ENCODE measurements at places on chromosomes 12 and 14.

- DNase-seq = no peak
Observed at GRCh38 chr12:28086521-28087155, 103.6 kb upstream of the CCDC91 start.

DNA sequence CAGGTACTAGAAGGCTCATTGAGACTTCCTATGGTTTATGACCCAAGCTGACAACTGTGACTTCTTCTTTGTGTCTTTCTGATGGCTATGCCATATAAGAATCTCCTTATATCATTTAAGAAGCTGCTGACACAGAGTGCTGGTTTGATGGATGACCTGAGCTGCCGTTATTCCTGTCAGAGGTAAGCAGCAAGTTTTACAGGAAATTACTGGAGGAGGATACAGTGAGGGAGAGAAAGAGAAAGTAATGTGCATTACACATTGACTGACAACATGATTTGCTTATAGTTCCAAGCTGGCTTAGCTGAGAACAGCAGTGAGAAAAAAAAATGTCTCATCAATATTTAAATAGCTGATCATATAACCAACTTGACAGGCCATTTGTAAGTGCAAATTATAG lies 981.4 kb downstream of the FSCB start:
- DNase-seq = no peak

DNA sequence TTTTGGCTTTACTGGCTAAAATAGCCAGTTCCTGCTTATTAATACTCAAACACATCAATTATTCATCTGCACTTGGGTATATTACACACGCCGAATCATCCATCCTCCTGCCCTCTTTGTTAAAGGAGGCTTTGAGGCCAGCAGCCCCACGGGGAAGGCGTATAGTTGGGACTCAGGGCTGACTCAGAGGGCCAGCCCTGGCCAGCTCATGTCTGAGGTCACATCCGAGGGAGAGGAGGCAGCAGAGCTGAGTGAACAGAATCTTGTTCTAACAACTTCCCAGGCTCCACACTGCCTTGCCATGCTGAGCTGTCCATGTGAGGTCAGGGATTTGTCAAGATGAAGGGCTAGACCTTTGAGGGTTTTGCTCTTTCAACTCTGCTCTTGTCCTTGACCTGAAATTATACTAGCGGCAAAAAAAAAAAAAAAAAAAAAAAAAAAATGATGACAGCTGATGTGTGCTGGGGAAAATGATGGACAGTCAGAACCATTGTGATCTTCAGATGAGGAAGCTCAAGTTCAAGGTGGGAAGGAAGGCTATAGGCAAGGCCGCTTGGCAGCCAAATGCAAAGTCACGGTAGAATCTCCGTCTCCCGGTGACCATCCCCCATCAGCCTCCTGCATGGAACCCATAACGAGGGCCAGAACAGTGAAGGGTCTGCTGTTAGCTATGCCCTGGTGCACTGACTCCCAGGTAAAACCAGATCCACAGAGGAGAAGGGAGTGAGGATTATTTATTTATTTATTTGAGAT lies 12.5 kb upstream of the MARK3 start:
- no peak for DNase-seq

DNA sequence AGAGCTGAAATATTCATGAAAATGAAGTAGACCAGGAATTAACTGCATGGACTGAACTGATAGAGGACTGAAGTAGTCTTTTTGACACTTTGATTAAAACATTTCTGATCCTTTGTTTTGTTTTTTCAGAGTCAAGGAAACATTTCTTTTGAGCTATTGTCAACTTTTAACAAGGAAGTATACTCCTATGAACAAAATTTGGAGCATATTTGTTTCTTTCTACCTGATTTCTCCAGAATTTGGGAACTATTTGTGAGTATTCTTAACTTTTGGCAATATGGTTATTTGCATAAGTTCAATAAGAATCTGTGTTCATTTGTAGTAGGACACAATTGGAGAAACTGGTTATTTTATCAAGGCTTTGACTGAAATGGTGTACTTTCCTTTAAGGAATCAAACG lies 71.3 kb upstream of the HECTD1 start:
- DNase-seq = no peak

DNA sequence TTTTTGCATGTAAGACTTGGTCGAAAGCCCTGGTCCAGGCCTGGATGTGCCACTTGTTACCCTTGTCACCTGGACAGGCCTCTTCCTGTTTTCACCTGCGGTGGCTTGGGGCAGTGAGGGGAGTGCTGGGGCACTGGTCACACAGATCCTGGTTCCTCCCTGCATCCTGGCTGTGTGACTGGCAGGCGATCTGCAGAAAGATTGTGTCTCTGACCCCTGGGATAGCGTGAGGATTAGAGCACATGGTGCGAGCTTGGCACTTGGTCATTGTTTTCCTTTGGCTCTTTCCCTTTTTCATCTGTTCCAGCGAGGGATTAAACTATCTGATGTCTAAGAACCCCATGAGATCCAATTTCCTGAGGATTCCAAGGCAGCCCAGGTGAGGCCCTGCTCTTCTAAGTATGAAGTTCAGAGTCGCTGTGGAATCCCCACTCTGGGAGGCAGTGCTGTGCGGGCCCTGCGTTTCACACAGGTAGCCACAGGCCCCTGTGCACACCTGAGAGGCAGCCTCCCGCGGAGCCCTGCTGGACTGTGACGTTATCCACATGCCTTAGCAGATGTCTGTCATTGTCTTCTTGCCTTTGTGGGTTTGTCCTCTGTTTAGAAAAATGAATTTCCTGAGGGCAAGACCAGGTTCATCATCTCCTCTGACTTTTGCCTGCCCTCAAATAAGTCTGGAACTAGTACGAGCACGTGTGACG lies 288.4 kb downstream of the CACNA1C start:
- DNase-seq = no peak

GRCh38 chr12:113161415-113162016 lies 12.0 kb downstream of the CFAP73 start:
- no peak for DNase-seq

DNA sequence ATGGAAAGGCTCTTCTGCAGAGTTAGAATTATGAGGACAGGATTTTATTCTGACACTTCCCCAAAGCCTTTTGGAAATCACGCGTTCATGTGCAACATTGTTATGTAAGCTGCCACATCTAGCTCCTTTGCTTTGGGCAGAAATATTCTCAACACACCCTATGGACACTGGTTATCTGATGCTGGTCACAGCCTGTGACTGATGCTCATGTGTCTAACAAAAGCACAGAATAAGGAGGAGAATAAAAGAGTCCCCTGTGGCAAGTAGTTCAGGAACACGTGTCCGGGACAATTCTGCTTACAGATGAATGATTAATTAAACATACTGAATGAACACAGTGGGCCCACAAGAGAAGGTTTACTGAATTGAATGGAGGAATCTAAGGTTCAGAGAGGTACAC lies 22.1 kb downstream of the FOXN3 start:
- no peak for DNase-seq

DNA sequence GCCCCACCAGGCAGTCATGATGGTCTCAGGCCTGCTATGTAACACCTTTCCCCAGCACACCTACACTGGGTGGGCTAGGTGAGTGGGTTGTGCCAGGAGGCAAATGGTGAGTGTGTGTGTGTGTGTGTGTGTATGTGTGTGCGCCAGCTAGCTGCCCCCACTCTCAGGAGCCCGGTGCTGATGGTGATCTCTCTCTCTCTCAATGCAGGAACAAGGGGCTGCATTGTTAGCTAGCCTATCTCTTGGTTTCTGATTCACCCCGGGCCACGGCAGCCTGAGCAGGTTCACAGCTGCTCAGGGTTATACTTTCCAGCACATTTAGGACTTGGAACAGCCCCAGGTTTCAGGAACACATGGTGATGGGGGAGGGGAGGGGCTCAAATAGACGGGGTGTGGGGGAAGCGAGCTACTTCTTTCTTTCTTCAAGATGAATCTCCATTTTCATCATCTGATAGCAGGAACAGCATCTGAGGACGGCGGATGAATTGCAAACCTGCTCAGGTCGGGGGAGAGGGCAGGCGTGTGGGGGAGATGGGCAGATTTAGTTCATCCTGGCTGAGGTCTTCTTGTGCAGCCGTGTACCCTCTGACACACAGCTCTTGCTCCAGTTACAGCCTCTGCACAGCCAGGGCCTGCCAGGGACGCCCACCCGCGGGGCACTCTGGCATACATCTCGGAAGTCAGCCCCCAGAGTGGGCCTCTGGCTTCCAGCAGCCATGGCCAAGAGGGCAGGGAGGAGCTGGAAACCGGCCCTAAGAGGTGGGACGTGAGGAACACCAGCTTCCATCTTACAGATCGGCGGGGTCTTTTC lies 137.6 kb downstream of the ZFP36L1 start:
- DNase-seq = no peak

DNA sequence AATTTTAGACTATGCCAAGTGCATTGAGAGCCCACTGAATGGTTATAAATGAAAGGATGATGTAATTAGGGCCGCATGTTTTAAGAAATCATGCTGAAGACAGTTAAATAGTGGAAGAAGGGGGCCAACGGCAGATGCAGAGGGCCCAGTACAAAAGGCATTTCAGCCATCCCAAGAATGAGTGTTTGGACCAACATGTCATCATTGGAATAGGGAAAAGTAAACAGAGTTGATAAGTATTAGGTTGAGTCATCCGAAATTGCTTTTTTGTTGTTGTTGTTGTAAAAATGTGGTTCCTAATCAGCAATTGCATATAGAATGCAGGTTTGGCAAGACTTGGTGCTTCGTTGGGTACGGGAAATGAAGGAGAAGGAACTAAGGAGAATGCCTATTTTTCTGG lies 29.5 kb downstream of the BMP4 start:
- DNase-seq = no peak

GRCh38 chr14:95421741-95422140 lies 94.7 kb downstream of the SYNE3 start:
- no peak for DNase-seq

DNA sequence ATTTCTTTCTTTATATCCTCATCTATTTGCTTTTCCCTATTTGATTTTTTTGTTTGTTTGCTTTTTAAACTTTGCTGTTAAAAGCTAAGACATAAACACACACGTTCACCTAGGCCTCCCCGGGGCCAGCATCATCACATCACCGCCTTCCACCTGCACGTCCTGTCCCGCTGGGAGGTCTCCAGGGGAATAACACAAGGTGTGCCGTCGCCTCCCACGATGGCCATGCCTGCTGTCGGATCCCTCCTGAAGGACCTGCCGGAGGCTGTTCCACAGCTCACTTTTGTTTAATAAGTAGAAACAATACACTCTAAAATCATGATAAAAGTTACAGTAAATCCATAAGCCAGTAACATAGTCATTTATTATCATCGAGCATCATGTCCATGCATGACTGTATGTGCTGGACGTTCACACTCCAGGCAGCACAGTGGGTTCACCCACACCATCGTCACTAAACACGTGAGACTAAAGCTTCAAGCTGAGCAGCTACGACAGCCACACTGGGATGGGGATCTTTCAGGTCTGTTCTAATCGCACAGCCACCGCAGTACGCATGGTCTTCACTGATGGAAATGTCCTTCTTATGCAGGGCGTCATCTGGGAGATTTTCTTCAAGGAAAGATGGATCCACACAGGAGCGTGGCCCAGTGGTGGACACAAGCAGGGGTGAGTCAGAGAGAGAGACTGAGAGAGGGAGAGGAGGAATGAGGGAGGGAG lies 3.6 kb downstream of the RIMBP2 start:
- no peak for DNase-seq

DNA sequence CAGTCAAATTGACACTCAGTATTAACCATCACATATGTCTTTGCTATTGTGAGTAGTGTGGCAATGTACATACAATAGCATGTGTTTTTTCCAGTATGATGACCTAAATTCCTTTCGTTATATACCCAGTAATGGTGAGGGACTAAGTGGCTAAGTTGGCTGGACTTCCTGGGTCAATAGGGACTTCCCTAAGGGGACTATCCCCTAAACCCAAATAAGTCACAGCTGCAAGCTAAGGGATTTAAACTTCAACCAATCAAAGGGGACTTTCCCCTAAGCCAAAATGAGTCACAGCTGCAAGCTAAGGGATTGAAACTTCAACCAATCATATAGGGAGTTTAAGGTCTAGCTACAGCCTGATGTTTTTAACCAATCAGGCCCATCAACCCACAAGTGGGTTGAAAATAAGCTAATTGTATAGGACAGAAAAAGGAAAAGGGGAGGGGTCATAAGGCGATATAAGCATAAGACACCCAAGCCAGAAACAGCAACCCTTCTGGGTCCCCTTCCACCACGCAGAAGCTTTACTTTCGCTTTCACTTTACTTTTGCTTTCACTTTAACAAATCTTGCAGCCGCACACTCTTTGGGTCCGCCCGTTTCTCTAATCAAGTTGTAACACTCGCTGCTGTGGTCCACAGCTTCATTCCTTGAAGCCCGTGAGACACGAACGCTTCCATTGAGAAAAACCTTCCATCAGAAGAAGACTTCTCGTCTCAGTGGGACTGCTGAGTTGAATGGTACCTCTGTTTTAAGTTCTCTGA lies 404.4 kb downstream of the FLRT2 start:
- peak; percentile 25 for DNase-seq

DNA sequence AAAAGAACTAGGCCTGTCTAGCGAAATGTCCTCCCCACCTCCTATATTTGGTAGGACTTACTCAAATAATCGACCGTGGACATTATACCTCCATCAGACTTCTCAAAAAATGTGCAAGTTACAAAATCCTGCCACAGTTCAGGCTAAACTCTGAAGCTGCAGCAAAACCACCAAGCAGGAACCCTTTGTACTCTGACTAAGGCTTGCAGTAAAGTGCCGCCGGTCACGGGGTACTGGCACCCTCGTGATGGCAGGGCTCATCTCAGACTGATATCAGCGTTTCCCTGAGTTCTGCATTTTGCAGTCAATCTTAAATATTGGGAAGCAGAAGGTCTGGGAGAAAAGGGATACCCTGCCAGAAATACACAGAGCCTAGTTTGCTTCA lies 17.1 kb downstream of the SLC11A2 start:
- peak; percentile 39 for DNase-seq

DNA sequence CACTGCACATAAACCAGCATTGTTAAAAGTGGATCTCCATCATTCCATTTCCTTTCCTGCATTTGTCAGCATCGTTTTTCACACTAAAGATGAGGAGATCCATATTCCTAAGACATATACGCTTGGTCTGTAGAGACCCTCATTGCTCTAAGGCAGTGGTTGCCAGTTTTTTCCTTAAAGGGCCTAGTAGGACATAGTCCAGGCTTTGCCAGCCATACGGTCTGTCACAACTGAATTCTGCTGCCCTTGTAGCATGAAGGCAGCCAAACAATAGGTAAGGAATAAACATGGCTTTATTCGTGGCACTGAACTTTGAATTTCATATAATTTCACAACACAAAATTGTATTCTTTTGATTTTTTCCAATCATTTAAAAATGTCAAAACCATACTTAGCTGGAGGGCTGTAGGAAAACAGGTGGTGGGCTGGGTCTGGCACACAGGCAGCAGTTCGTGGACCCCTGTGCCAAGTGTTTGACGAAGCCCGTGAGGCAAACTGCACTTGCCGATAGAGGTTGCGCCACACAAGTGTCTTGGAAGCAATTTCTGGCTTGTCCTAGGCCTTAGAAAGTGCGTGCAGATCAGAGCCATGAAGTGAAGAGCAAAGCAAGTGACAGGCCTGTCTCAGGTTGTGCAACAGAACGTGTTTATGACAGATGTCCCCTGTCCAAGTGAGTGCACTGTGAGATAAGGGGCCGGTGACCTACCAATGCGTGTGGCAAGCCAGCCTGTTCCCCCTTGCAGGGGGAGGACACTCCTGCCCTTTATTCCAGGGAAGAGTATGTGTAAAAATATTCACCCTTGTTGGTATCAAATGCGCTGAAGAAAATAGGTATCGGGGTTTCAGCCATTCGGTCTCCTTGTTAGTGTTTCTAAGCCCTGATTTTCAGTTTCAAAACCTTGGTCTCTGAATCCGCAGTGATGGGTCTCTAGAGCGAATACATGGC lies 916 bp upstream of the CHPT1 start:
- no peak for DNase-seq

GRCh38 chr14:103746701-103747100 lies 31.1 kb downstream of the ZFYVE21 start:
- DNase-seq = no peak

- no peak for DNase-seq
Observed at GRCh38 chr12:52436000-52436827, 2.0 kb upstream of the KRT75 start.

All from activated T-cell treated with anti-CD3 and anti-CD28 coated beads for 1 hour (primary cell).